ENCODE measurements at places on chromosomes 5 and 9.

DNA sequence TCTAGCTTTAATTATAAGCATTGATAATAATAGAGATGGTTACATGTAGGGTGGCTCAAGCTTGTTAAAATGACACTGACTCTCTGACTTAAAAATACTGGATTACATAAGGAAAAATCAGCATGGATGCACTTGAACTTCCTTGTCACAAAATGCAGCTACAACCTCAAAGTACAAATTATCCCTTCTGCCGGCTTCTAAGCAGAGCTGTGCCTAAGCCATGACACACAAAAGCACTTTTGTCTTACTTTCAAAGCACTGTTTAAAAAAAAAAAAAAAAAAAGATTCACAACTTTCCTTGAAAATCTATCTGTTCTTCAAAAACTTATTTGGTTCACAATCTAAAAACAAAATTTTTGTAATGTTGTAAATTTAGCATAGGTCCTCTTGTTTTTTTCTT lies 36.4 kb upstream of the ZFAND5 start:
- DNase-seq: no peak

DNA sequence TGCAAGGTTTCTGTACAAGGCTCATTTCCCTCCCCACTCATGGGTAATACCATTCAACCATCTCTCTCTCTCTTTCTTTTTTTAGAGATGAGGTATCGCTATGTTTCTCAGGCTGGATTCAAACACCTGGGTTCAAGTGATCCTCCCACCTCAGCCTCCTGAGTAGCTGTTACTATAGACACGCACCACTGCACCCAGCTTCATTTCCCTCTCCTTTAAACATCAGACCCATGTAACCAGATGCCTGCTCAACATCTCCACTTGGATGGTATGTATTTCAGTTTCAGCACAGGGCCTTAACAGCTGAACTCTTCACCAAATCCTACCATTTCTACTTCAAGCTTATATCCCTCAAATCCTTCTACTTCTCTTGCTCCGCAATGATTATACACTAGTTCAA lies 117.4 kb downstream of the SSBP2 start:
- DNase-seq: no peak

GRCh38 chr5:163385824-163386223 lies 51.6 kb upstream of the CCNG1 start:
- DNase-seq: no peak

DNA sequence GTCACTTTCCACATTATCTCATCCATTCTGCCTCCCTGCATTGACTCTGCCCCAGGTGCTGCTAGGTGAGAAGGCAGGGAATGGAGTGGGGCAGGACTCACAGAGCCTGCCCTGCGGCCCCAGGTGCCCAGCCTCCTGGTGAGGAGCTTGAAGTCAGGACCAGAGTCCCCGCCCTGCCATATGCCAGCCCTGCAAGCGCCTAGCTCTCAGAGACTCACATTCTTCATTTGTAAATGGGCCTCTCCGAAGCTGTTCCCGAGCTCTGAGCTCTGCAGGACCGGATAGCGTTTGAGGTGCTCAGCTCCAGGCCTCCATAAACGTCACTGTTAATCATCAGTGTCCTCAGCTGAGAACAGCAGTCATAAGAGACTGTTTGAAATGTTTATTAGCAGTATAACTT lies 75.1 kb upstream of the STXBP1 start:
- peak; percentile 70 for DNase-seq

DNA sequence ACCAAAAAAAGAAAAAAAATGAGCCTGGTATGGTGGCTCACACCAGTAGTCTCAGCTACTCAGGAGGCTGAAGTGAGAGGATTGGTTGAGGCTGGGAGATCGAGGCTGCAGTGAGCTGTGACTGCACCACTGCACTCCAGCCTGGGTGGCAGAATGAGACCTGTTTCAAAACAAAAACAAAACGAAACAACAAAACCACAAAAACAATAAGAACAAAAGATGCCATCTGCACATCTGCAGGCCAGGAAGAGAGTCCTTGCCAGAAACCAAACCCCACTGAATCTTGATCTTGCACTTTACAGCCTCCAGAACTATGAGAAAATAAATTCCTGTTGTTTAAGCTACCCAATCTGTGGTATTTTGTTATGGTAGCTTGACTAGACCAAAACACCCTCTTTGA lies 207.7 kb downstream of the YTHDC2 start:
- no peak for DNase-seq

DNA sequence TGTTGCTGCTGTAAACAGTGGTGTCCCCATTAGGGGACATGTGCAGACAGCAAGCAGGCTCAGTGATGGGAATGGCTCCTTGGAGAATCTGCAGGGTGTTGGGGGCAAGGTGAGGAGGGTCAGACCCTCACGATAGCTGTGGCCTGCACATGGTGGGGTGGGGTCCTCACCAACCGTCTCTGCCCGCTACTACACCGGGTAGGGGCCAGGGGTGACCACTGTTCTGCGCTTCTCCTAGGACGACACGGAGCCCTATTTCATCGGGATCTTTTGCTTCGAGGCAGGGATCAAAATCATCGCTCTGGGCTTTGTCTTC lies 4.9 kb downstream of the CACNA1B start:
- no peak for DNase-seq
